GM23338 (cell line): ENCODE measurements at places on chromosomes 1 and 21. TPM values are rescaled to one million over a fixed set of nuclear protein-coding genes. Genes with fewer than 3 reads are reported as not detected.
A peak's percentile ranks its signal among the peaks of the same experiment; 100 is the strongest.

- H3K4me3 ChIP-seq: no peak overlapping the region
- no peaks in the 10 kb centered on the region for H3K27me3 ChIP-seq
- H3K36me3 ChIP-seq: no peaks in the 10 kb centered on the region
- DNase-seq: no peak
Observed at GRCh38 chr1:181726320-181727012, 243.1 kb downstream of the CACNA1E start.

DNA sequence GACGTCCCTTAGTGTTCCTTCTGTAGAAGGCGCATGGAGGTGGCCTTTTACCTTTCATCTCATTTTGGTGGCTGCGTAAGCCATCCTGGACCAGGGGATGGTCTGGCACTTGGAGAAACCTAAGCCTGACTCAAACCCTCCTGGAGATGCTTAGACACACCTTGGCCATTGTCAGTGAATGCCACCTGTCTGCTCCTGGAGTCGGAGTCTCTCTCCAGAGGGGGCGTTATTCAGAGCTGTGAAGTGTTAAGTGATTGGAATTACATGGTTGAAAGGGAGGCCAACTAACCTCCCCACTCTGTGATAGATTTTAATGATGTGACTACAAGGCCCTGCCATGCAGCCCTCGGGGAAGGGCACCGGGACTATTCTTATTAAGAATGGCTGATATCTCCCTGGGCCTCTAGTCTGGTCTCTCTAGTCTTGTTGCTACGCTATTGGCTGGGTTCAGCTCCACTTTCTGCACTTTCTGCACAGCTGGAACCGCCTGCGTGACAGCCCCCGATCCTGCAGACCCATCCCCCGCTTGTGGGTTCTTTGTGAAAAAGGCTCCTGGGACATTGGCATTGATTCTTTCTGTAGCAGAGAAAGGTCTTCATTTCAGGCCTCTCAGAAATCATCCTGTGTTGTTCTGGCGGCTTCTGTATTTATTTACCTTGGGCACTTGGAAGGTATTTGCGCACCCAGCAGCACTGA lies 4.2 kb downstream of the RASSF5 start:
- no peak overlapping the region for H3K4me3 ChIP-seq
- peaks cover 18% of the 10 kb centered on the region for H3K4me1 ChIP-seq
- no peak overlapping the region for H3K27ac ChIP-seq
- peak; percentile 40 for DNase-seq
- no peaks in the 10 kb centered on the region for H3K36me3 ChIP-seq
- H3K27me3 ChIP-seq: peaks cover 47% of the 10 kb centered on the region

GRCh38 chr1:187474336-187474735 lies 645.6 kb downstream of the PLA2G4A start:
- H3K36me3 ChIP-seq: no peaks in the 10 kb centered on the region
- no peaks in the 10 kb centered on the region for H3K27me3 ChIP-seq
- H3K4me3 ChIP-seq: no peak overlapping the region
- peaks cover 41% of the 10 kb centered on the region for H3K4me1 ChIP-seq
- no peak overlapping the region for H3K27ac ChIP-seq
- DNase-seq: no peak

- no peaks in the 10 kb centered on the region for H3K36me3 ChIP-seq
- no peak for DNase-seq
- no peaks in the 10 kb centered on the region for H3K4me1 ChIP-seq
- H3K4me3 ChIP-seq: no peak overlapping the region
- H3K27me3 ChIP-seq: no peaks in the 10 kb centered on the region
Observed at GRCh38 chr1:58922302-58923089, 138.6 kb upstream of the JUN start.

The IL19 gene
- not detected in 2 replicates for total RNA-seq

The VHLL gene
- not detected in 2 replicates for total RNA-seq

The CHODL gene
- total RNA-seq: 0.35 and 1.6 TPM in 2 replicates
